Forelimb muscle (tissue), 1 donor: ENCODE measurements at places on chromosomes 4 and X.

GRCh38 chr4:53196882-53197771 lies 168.7 kb downstream of the SCFD2 start:
- DNase-seq, result peak; percentile 86

GRCh38 chr4:25481648-25482047 lies 104.6 kb downstream of the ANAPC4 start:
- no peak for DNase-seq

- peak; percentile 6 for DNase-seq
Measured at GRCh38 chrX:149208307-149208706, 296.8 kb downstream of the IDS start.

- no peak for DNase-seq
Measured at GRCh38 chr4:141469392-141469791, 167.0 kb upstream of the IL15 start.

DNA sequence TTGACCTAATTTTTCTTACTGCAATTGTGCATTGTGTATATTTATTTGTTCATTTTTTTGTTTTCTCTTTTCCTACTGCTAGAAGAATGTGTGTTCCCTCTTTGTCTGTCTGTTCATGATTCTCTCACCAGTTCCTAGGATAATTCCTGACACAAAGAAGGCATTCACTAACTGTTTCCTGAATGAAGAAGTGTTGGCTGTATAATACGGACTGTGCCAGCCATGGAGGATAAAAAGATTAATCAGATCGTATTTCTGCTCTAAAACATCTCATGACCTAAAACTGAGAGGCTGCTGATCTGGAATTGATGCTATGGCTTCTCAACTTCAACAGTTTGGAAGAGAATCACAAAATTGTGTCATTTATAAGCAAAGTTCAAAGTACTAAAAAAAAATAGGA lies 563.1 kb upstream of the FRG1 start:
- no peak for DNase-seq

DNA sequence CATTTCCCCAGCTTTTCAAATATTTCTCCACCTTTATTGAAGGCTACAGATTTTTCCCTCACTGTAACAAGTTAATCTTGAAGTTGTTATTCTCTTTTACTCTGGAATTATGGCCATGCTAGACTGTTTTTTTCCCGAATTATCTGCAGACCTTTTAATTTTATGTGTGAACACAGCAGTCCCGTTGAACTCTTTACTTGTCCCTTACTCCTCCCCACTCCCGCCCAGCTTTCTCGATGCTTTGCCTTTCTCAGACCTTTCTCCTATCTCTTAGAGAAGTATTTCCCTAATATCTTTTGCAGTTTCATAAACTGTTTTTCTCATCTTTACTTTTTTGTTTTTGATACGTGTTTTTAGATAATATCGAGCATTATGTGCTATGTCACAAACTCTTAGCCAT lies 776 bp downstream of the CEP44 start:
- no peak for DNase-seq

DNA sequence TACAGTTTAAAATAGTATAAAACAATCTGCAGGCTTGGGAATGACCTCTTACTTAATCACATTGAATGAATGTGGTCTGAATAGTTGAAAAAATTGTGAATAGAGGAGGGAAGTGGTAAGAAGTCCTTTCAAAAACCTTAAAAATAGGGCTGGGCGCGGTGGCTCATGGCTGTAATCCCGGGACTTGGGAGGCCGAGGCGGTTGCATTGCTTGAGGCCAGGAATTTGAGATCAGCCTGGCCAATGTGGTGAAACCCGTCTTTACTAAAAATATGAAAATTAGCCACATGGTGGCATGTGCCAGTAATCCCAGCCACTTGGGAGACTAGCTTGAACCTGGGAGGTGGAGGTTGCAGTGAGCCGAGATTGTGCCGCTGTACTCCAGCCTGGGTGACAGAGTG lies 36.5 kb downstream of the HERC3 start:
- DNase-seq, result no peak

DNA sequence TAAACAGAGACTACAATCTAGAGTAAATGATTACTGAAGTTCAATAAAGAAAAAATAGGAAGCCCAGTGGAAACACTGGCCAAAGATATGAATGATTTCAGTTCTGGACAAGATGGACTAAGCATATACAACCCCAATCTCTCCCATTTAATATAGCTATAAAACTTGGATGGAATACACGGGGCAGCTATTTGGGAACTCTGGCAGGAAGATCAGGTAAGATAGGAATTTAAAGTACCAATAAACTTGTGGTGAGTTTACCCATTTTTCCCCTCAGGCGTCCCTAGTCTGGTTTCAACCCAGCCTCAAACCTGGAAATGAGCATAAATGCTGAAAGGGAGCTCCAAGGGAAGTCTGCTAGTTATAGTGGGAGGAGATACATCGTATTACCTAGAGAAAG lies 20.4 kb downstream of the NUP54 start:
- DNase-seq, result no peak

DNA sequence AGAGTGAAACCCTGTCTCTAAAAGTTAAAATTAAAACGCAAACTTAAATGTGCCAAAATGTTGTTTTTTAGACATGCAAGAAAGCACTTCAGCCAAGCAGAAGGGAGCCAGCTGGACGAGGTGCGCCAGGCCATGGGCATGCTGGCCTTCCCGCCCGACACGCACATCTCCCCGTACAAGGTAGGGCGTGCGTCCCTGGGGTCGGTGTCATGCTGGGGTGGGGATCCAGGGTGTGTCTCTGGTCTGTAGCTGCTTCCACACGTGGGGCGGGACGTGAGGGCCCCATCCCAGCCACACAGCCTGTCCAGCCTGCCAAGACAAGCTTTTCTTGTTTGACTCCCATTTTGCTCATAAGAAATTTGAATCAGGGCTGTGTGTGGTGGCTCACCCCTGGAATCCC lies 14.3 kb upstream of the UVSSA start:
- no peak for DNase-seq

DNA sequence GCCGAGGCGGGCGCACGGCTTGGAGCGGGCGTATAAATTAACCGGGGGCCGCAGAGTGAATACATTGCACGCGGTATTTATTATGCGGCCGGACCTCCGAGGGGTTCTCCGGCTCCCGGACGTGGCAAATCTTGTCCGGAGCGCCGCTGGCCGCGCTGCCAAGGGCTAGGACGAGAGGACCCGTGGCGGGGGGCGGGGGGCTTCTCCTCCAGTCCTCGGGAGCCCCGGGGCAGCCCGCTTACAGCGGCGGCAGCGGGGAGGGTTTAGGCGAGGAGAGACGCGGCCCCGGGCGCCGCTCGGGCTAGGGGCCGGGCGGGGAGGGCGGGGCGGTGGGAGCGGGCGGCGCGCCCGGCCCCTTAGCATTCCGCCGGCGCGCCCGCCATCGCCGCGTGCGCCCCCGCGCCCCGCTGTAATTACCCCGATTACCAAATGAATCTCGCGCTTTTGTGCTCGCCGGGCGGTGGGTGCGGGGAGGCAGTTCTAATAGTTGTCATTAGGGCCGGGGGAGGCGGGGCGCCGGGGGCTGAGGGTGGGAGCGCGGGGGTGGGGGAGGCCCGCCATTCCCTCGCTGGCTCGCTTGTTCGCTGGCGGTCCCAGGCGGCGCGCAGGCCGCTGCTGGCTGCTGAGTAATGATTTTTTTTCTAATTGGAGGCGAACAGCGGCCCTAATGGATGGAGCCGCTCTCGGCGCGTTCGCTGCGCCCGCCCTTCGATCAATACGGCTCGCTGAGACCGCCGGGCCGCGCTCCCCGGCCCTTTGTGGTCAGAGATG lies 276.6 kb downstream of the BCOR start:
- no peak for DNase-seq

DNA sequence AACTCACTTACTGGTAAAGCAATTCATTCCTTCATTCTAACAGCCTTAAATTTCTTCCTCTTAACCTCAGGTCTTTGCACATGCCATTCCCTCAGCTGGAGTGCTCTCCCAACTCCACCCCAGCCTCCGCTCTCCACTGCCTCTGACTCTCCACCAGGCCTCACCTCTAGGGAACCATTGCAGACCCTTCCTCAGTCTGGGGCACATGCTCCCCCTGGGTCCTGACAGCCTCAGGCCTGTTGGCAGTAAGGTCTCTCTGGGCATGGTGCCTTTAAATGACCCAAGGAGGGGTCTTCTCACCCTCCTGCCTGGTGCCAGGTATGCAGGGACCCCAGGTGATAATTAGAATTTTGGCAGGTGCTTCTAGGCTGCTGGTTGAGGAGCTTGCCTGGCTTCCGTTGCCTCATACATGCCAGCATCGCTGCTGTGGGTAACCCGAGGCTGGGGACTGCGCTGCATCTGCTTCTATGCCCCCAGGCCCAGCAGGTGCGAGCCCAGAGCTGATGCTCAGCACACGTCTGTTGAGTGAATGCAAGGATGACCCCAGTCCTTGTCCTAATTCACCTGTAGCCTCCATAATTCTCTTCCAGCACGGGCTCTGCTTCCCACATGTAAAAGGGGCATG lies 27.5 kb upstream of the GPR78 start:
- DNase-seq, result no peak

GRCh38 chr4:80070880-80071603 lies 2.0 kb downstream of the ANTXR2 start:
- DNase-seq, result no peak

DNA sequence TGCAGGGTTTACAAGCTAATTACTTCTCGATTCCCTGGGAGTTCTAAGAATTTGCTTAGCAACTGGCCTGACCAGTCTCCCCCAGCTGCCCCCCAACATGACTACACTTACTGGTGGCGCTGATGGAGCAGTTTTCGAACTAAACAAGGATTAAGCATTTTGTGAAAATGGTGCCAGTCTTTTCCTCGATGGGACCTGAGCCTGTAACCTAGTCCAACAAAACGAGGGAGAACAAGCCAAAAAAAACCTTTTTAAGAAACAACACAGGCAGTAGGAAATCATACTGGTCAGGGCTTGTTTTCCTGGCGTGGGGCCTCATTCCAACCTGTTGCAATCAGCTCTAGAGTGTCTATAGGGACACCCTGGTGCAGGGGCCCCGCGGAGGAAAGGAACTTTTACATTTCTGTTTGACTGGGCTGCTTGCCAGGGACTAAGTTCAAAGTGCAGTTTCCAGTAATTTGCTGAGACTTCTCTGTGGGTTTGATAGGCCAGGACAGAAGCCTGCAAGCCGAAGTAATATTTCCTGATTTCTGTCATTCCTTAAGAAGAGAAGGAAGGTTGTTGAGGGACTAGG lies 158.7 kb downstream of the SPRY1 start:
- DNase-seq, result peak; percentile 65

- no peak for DNase-seq
Measured at GRCh38 chr4:8306511-8307021, 37.0 kb downstream of the HTRA3 start.

DNA sequence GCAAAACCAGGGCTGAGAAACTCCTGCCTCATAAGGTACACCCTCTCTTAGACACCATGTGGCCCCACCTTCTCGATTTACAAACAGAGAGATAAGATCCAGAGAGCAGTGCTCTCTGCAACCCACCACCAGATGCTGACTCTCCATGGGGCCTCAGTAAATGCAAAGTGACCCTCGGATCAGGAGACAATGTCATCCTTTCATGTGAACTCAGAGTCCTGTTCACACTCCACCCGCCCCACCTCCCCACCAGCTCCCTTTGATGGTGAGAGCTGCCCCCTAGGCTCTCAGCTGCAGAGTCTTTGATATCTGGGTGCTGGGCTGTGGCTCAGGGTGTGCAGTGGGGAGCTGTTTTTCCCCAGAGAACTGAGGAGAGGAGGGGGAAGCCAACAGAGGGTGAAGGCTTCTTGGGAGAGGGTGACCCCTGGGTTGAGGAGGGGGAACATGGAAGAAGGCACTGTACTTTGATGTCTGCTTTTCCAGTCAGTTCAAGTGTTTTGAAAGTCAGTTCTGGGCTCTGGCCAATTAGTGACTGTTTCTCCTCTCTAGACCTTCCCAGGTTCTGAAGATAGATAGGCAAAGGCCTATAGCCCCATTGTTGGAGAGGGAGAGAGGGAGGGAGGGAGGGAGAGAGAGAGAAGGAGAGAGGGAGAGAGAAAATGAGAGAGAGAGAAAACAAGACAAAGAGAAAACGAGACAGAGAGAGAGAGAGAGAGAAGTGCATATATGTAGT lies 88.2 kb downstream of the SCD5 start:
- DNase-seq, result no peak
